Central memory CD8-positive, alpha-beta T cell (primary cell): ENCODE measurements at places on chromosomes 7 and 10.

DNA sequence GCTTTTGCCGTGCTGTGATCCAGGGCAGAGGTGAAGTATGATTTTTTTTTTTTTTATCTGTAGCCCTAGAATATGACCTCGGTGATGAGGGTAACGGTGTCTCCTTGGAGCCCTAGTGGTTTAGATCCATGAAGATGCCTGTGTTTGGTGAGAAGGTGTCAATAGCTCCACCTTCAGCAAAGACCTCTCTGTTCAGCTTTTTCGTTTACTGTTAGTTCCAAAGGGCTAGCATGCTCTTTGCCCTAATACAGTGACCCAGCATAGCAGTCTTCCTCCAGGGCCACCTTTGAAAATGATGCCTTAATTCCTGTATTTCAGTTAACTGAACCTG, 746 bp upstream of the MRPS16 start:
- DNase-seq, result no peak

- no peak for DNase-seq
Measured at GRCh38 chr10:34524369-34525091, 290.6 kb downstream of the PARD3 start.

- DNase-seq, result no peak
Measured at GRCh38 chr7:144063710-144064109, 5.9 kb upstream of the OR2A25 start.

DNA sequence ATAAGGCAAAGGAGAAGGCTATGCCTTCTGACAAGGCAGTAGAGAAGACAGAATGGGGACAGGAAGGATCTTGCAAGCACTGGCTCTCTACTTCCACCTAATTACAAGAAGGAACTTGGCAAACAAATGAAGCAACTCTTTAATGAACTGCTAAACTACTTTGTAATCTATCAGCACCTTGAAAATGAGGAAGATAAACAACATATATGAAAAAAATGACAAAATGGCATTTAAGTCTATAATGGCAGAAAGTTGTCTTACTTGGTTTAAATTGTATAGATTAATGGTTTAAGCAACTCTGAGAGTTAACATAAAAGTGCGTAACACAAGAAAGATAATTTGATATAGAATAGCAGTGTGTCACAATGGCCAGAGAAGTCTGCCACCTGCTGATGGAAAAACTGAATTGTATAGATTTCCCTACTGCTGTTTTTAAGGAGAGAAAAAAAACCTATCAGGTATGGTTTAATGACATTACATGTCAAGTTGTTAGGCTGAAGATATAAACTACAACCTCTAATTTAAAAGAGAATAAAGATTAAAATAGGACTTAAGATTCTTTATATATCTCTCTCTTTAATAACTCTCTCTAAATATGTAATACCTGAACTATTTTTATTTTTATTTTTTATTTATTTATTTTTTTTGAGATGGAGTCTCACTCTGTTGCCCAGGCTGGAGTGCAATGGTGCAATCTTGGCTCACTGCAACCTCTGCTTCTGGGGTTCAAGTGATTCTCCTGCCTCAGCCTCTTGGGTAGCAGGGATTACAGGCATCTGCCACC, 11.8 kb downstream of the NT5C3A start:
- no peak for DNase-seq

- DNase-seq, result no peak
Measured at GRCh38 chr7:96973986-96974385, 31.4 kb upstream of the DLX6 start.

DNA sequence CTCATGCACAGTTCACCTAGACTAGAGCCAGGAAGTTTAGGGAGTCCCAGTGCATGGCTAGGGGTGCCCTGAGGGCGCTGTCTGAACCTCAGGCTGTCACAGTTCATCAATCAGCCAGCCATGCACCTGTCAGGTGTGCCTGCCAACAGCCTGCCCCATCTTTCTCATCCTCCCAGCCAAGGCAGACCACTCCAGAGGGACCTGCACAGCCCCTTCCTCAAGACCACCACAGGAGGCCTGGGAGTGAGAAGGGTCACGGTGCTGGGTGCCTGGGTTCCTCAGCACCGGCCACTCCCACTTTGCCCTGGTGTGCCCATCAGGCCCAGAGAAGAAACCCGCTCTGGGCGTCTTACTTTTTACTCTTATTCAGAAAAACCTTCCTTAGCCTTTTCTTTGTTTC, 8.4 kb downstream of the ATP6V1F start:
- no peak for DNase-seq

DNA sequence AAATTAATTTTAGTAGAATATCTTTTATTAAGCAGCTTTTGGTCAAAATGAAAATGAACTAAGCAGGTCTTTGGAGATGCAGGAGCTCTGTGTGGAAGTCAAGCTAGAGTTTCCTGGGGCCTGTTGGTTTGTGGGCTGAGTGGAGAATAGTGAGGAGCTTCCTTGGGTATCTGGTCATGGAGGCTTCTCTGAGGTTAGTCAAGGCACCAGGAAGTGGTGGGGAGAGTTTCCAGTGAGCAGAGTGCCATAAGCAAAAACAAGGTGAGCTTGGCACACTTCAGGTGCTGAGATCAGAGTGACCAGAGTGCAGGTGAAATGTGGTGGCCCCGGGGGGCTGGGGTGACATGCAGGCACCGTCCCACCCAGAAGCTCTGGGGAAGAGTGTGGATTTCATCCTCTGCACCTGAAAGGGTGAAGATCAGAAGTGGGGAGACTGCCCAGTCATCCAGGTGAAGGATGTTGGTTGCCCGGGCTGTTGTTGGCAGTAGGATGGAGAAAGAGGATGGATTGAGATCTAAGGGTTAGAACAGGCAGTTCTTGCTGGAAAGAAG, 77.4 kb downstream of the WDR37 start:
- DNase-seq, result no peak

DNA sequence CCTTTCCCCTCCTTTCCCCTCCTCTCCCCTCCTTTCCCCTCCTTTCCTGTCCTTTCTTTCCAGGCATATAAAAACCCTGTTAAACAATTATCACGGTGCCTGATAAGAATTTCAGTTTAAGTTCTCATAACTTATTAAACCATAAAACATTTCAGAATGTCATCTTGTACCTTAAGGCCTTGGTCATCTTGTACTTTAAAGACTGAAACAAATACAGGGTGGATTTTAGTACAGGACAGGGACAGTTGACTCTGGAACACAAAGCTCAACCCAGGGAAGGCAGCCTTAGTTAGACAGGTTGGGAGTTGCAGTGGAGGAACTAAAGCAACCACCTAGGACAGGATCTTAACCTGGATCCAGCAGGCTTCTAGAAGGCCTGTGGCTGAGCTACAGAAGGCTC, 1.2 kb downstream of the AGR3 start:
- DNase-seq, result no peak

DNA sequence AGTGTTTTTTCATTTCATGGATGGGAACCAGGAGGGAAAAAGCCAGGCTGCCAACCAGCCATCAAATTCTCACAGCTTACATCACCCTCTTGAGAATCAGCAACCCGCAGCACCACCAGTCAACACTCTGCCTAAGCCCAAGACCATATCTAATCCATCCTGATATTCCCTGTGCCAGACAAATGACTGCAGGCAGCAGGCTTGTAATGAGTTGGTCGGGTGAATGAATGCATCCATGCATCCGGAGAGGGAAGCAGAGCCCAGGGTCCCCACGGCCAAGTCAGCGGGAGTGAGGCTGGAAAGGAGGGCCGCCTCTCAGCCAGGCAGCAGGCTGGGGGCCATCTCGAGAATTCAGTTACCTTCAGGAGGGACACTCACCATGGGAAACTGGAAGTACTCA, 46.9 kb downstream of the SLIT1 start:
- no peak for DNase-seq

GRCh38 chr7:44286182-44286617, 39.2 kb downstream of the CAMK2B start:
- DNase-seq, result no peak

- no peak for DNase-seq
Measured at GRCh38 chr7:105738133-105738532, 138.3 kb downstream of the ATXN7L1 start.

GRCh38 chr10:35335133-35336083, 901 bp upstream of the CCNY start:
- DNase-seq, result peak; percentile 10

GRCh38 chr7:137262599-137262998, 80.9 kb downstream of the PTN start:
- DNase-seq, result no peak

GRCh38 chr7:148153616-148154284, 436.8 kb upstream of the C7orf33 start:
- no peak for DNase-seq

DNA sequence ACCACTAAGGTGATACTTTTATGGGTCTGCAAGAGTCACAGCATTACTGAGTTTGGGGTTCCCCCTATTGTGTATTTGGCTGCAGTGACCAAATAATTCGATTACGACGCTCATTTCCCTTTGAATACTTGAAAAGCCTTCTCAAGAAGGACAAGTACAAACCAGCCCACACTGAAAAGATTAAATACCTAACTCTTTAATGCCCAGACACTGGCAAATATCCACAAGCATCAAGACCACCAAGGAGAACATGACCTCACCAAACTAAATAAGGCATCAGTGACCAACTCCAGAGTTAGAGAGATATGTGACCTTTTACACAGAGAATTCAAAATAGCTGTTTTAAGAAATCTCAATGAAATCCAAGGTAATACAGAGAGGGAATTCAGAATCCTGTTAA, 31.8 kb upstream of the SFTPD start:
- no peak for DNase-seq

- DNase-seq, result no peak
Measured at GRCh38 chr7:144545330-144545729, 141.8 kb upstream of the NOBOX start.

DNA sequence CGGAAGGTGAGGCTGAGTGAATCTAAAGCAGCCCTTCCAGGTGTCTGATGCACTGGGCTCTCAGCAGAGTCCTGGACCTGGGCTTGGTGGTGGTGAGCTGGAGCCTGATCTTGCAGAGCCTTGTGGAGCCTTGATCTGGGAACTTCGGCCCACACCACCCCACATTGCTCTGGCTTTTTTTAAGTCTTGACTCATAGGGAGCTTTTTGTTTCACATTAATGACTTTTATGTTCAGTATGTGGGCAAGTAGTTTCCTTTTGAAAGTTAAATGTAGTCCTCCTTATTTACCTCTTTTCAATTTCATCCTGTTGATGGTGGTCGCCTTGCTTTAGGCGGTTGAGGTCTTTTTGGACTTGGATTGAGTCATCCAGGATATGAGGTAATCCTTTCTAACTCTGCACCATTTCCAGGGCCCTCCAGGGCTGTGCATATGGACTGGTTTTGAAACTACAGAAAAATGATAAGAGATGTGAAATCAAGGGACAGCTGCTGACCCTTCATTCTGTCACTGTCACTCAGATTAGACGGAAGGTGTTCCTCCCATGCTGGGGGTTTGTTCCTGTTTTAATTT, 2.9 kb upstream of the NRAP start:
- DNase-seq, result no peak

DNA sequence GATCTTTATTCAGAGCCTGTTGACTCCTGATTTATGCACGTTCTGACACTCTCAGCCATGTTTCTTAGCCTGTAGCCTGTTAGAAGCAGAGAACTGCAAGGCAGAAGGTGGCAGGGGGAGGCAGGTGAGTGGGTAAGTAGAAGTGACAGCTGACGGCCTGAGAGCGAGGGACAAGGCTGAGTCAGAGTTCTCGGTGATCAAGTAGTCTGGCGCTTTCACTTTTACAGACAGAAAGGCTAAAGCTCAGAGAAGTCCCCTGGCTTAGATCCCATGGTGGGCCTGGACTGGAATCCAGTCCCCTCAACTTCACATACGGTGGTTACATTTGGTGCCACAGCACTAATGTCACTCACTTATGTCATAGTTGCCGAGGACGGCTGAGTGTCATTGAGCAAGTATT, 139.0 kb downstream of the TACC2 start:
- no peak for DNase-seq

DNA sequence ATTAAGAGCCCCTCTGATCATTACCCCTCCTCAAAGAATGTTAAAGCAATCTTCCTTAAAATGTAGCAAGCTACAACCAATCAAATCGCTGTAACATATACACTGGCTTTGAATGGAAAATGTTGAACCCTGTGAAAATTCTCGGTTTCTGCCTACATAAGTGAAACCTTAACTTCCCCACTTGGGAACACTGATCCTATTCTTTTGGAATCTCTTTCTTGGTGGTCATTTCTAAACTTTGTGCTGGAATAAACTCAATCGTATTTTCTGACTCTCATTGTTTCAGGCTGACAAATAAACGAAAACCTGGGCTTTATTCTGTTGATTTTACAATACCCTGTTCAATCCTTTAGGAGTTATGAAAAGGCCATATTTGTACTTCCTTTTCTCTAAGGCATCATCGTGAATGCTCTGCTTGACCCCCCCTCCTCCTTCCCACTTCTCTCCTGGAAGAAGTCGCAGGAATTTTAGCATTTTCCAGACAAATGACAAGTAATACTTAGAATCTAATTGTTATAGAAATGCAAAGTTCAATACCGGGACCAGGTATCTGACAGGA, 155.1 kb upstream of the FAM13C start:
- no peak for DNase-seq

GRCh38 chr10:20874261-20874660, 22.9 kb downstream of the NEBL start:
- no peak for DNase-seq

- no peak for DNase-seq
Measured at GRCh38 chr10:66204838-66205237, 721.0 kb upstream of the LRRTM3 start.

DNA sequence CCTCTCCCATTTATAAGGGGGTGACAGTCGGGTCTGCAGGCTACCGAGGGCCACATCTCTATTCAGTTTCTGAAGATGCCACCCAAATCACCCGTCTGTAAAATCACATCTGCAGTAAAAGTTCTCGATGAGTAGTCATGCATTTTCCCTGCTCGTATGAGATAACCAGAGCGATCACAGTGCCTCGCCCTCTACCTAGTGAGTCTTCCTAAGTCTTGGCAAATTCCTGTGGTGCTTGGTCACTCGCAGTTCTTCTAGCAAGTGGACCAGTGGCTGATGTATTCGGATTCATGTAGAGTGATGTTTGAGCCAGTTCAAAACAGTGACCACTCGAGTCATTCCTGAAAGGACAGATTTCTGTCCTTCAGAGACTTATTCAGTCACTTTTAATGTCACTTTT, 44.9 kb downstream of the INSYN2A start:
- DNase-seq, result no peak

DNA sequence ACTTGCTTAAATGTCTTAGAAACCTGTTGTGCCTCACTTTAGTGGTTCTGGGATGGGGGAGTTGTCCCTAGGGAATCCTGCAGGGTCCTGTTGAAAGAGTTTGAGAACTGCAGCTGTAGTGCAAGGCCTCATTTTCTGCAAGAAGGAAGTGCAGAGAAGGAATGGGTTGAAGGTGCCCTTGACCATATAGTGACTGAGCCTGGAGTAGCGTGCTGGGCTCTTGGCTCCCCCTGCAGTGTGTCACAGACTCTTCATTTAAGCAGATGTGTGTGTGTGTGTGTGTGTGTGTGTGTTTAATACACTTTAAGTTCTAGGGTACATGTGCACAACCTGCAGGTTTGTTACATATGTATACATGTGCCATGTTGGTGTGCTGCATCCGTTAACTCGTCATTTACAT, 92.2 kb downstream of the GRK5 start:
- no peak for DNase-seq

- no peak for DNase-seq
Measured at GRCh38 chr10:62037890-62038608, 136.6 kb downstream of the ARID5B start.
